Colonic mucosa (tissue), 4 donors: ENCODE measurements at places on chromosomes 2 and 18. TPM values are rescaled to one million over a fixed set of nuclear protein-coding genes. Genes with fewer than 3 reads are reported as not detected.

- no peak for DNase-seq
Measured at GRCh38 chr2:105397025-105397722, 1.7 kb downstream of the FHL2 start.

DNA sequence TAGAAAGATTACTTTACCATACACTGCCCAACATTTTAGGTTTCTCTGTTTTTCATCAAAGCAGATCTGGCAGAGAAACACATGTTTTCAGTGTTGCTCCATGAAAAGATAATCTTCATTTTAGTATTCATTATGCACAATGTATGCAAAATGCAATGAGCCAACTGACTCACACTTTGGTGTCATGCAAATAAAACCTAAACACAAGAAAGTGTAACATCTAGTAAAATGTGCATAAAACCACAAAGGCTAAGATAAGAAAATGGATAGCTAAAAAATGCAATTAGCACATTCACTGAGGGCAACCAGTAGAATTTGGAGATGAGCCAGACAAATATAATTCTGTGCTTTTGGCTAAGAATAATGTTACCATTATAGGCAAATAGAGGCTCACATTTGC lies 203.5 kb upstream of the UBE2E3 start:
- no peak for DNase-seq

GRCh38 chr2:9843229-9844035 lies at the start of gene TAF1B:
Gene TAF1B, plus strand, starts transcription at chr2:9843474. Its CDS starts 68 bp downstream, at chr2:9843542.
- DNase-seq, result peak; percentile 92

DNA sequence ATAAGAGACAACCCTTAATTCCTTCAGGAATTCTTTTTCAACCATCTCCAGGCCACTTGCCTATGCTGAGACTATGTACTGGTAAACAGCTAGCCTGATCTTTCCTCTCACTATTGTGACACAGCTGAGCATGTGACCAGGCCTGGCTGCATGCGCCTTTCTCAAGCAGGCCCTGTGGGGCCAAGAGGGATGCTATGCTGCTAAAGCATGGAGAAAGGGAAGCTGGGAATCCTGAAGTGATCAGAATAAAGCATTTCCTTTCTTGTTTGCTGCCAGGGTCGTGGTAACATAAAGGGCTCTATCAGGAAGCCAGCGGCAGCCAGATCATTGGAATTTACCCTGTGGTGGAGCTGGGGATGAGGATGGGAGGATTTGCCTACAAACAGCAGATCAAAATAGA lies 29.8 kb upstream of the LCLAT1 start:
- no peak for DNase-seq

- no peak for DNase-seq
Measured at GRCh38 chr18:8391068-8391467, 218.2 kb upstream of the RAB12 start.

DNA sequence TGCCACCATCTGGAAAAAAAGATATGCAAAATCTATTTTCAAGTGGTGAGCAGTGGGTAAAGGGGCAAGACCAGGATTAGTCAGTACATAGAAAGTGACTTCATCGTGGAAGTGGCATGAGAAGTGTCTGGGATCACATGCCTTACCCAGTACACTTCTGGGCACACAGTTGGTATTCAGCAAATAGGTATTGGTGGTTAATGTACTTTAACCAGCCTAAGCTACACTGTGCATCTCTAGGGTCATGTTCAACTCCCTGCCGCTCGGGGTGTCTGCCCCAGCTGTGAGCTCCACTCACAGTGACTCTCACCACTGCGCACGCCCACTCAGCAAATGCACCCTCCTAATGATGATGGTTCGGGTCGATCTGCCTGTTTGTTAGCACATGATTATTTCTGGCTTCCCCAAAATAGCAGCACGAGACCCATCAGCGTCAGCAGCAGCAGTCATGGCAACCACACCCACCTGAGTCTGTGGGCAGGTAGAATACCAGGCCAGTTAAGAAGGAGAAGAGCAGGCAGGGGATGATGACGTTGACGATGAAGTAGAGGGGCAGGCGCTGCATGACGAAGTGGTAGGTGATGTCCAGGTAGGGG lies 11.1 kb downstream of the CHRNA1 start:
- DNase-seq, result no peak

DNA sequence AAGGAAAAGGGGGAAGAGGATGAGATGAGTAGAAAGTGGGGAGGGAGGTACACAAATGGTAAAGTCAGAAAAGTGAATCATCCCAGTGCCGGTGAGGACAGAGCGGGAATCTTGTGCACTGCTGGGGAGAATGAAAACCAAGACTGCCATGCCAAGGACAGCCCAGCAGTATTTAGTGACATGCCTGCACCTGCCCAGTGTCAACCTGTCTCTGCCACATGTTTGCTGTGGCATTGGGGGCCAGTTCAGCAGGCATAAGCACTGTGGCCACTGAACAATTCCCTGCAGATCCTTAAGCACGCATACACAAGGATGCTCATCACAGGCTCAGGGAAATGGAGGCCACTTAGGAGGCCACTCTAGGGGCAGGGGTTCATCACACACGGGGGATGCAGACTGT lies 5.2 kb upstream of the KCNK3 start:
- DNase-seq, result no peak

Gene REG3A
- 0.32 TPM for total RNA-seq

Gene RASGRP3
- total RNA-seq, result 3.6 TPM

Gene DCDC2C
- not detected for total RNA-seq

Gene LRRC30
- not detected for total RNA-seq
